T-cell (primary cell): ENCODE measurements at places on chromosomes 3 and 15. TPM values are rescaled to one million over a fixed set of nuclear protein-coding genes. Genes with fewer than 3 reads are reported as not detected.

The CCRL2 gene
- total RNA-seq: 2.0 TPM

The CD200 gene
- total RNA-seq: 2.9 TPM

The BUB1B gene
- 1.6 TPM for total RNA-seq

The SLC24A5 gene
- not detected for total RNA-seq

The COPG1 gene
- 139 TPM for total RNA-seq

The BCL2A1 gene
- total RNA-seq: 25.9 TPM

The LHFPL4 gene
- not detected for total RNA-seq

The ITIH1 gene
- not detected for total RNA-seq

The CORO2B gene
- total RNA-seq: not detected

The CIDEC gene
- not detected for total RNA-seq

The ANKDD1A gene
- 13.4 TPM for total RNA-seq

DNA sequence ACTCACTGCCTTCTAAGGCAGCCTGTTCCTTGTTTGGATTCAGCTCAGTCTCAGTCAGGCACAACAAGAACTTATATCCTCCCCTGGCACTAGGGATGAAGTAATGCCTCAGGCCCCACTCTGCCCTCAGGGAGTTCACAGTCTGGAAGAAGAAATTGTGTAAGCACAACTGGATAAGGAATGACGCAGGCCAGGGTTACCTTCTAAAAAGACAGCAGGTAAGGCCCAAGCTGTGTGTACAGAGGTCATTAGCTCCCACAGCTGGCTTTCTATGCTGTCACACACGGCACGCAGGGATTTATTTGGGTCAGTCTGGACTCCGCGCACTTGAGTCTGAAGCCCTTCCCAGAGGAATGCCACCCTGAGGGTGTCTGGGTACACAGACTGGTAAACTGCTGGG, 82.9 kb downstream of the IQSEC1 start:
- H3K36me3 ChIP-seq: peaks cover 10% of the 10 kb centered on the region
- peaks cover 6% of the 10 kb centered on the region for H3K4me1 ChIP-seq
- DNase-seq: no peak
- H3K27ac ChIP-seq: no peak overlapping the region
- no peak overlapping the region for H3K4me3 ChIP-seq

DNA sequence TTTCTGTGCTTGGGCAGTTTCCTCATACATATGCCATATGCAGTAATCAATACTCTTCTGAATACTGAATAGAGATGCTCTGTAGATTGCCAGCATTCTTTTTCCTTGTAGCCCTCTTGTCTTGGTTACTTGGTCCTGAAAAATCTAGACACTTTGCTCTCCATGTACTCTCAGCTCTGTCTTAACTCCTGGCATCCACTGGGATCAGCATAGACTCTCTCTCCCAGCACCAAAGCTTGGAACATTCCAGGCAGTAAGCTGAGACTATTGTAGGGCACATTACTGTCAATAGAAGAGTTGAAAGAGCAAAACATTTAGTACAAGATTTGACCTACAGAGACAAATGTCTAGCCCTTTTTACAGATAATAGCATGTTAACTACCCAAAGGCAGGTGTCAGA, 1100.3 kb downstream of the TBL1XR1 start:
- H3K27me3 ChIP-seq: no peaks in the 10 kb centered on the region
- H3K27ac ChIP-seq: no peak overlapping the region
- no peak overlapping the region for H3K4me3 ChIP-seq
- H3K36me3 ChIP-seq: no peaks in the 10 kb centered on the region

DNA sequence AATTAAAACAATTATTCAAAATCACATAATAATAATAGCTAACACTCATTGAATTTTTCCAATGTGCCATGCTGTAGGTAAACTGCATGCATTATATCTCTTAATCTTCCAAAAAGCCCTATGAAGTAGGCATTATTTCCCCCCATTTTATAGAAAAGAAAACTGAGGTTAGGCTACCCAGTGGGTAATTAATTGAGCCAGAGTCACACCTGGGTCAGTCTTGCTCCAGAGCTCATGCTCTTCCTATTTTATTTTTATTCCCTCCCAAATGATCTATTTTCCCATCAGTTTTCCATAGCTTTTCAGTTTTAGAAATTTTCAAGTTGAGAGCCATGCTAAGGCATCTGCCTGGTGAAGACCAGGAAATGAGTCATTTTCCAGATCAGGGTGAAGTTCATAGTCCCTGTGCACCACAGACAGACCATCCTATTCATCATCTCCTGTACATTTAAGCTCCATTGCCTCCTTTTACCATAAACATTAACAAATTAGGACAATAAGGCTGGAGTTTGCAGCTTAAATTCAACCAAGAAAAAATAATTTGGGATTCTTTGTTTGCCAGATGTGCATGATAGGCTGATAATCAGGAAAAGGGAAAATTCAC, 417.3 kb downstream of the OTOL1 start:
- H3K36me3 ChIP-seq: no peaks in the 10 kb centered on the region
- no peaks in the 10 kb centered on the region for H3K4me1 ChIP-seq
- DNase-seq: no peak
- H3K27me3 ChIP-seq: no peaks in the 10 kb centered on the region

- no peaks in the 10 kb centered on the region for H3K36me3 ChIP-seq
- DNase-seq: no peak
- H3K27me3 ChIP-seq: no peaks in the 10 kb centered on the region
- no peak overlapping the region for H3K4me3 ChIP-seq
- no peaks in the 10 kb centered on the region for H3K4me1 ChIP-seq
Observed at GRCh38 chr3:114365909-114366308, 72.1 kb downstream of the TIGIT start.

DNA sequence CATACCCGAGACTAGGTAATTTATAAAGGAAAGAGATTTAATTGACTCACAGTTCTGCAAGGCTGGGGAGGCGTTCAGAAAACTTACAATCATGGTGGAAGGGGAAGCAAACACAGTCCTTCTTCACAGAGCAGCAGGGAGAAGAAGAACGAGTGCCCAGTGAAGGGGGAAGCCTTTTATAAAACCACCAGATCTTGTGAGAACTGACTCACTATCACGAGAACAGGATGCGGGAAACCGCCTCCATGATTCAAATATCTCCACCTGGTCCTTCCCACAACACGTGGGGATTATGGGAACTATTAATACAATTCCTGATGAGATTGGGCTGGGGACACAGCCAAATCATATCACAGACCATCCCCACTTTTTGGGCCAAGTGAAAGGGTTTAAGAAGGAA, 58.8 kb upstream of the CTXND1 start:
- no peak overlapping the region for H3K27ac ChIP-seq
- no peaks in the 10 kb centered on the region for H3K4me1 ChIP-seq
- no peak overlapping the region for H3K4me3 ChIP-seq
- H3K36me3 ChIP-seq: no peaks in the 10 kb centered on the region

GRCh38 chr3:83941990-83942745, 1016.6 kb upstream of the CADM2 start:
- H3K4me3 ChIP-seq: no peak overlapping the region
- no peaks in the 10 kb centered on the region for H3K4me1 ChIP-seq
- H3K27ac ChIP-seq: no peak overlapping the region

GRCh38 chr3:108227131-108227530, 4.9 kb upstream of the IFT57 start:
- peaks cover 11% of the 10 kb centered on the region for H3K4me1 ChIP-seq
- no peaks in the 10 kb centered on the region for H3K27me3 ChIP-seq
- H3K36me3 ChIP-seq: no peaks in the 10 kb centered on the region

- DNase-seq: no peak
- no peak overlapping the region for H3K27ac ChIP-seq
- H3K36me3 ChIP-seq: peaks cover 19% of the 10 kb centered on the region
- H3K4me1 ChIP-seq: peaks cover 4% of the 10 kb centered on the region
- no peaks in the 10 kb centered on the region for H3K27me3 ChIP-seq
Observed at GRCh38 chr15:59099162-59099685, 5.7 kb upstream of the CCNB2 start.

DNA sequence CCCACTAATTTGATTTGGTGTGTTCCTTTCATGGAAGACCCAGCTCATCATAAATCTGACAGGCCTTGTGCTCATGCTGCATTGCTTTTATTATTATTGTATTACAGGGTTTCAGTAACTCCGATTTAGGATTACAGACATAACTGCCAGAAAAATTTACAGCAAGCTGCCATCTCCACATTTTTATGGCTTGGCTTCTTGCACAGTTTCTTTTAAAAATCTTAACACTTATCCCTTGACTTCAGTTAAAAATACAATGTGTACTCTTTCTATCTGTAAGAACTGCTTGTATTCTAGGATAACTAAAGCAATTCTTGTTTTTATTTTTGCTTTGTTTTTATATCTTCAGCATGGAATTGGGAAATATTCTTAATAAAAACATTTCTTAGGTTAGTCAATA, 612.2 kb downstream of the DIPK2A start:
- no peaks in the 10 kb centered on the region for H3K36me3 ChIP-seq
- no peak overlapping the region for H3K4me3 ChIP-seq
- H3K4me1 ChIP-seq: no peaks in the 10 kb centered on the region
- H3K27me3 ChIP-seq: no peaks in the 10 kb centered on the region
- no peak overlapping the region for H3K27ac ChIP-seq
- no peak for DNase-seq

DNA sequence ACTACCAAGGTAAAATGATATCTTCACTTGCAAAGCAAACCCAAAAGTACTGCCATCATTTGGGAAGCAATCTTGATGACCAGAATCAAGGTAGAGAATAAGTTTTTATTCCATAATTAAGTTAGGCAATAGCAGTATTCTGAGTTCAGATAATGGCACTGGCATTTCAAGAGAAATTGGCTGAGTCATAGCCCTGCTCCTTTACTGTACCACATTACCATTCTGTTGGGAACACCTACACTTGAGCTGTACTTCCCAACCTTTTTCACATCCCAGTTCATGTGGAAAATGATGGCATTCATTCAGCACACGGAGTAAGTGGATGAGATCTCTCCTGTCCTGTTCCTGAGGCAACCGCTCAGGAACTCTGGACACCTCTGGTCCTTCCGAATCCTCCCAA, 311.6 kb upstream of the TPRG1 start:
- DNase-seq: no peak
- H3K27me3 ChIP-seq: no peaks in the 10 kb centered on the region
- no peaks in the 10 kb centered on the region for H3K4me1 ChIP-seq
- no peak overlapping the region for H3K27ac ChIP-seq
- H3K36me3 ChIP-seq: no peaks in the 10 kb centered on the region
- H3K4me3 ChIP-seq: no peak overlapping the region

GRCh38 chr15:40928821-40929659, at the start of gene DLL4:
Gene DLL4 (plus strand): TSS chr15:40929340. CDS start chr15:40929669, 329 bp downstream.
- peak within 1 kb of the TSS; percentile 78 for H3K4me3 ChIP-seq
- H3K36me3 ChIP-seq: no peaks in the 10 kb centered on the region
- H3K4me1 ChIP-seq: peaks cover 23% of the 10 kb centered on the region

GRCh38 chr3:149476225-149476624, 1.7 kb downstream of the TM4SF4 start:
- no peaks in the 10 kb centered on the region for H3K27me3 ChIP-seq
- H3K36me3 ChIP-seq: no peaks in the 10 kb centered on the region
- H3K27ac ChIP-seq: no peak overlapping the region
- no peaks in the 10 kb centered on the region for H3K4me1 ChIP-seq

DNA sequence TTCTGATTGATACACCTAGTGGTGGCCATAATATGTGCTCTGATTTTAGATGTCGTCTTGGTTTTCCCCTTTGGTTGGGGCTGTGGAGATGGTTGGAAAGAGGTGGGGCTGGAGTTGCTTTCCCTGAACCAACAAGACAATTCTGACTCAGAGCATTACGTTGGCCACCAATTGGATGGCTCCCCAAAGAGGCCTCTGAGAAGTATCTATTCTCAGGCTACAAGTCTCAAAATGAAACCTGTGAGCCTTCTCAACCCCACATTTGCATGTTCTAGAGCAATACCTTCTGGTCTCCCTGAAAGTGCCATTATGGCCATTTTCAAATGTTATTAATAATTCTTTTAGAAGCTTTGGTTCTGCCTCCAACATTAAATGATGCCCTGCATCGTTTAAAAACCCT, 188.4 kb upstream of the WNT5A start:
- H3K4me1 ChIP-seq: no peaks in the 10 kb centered on the region
- no peaks in the 10 kb centered on the region for H3K36me3 ChIP-seq
- no peak overlapping the region for H3K27ac ChIP-seq
- H3K4me3 ChIP-seq: no peak overlapping the region
- no peaks in the 10 kb centered on the region for H3K27me3 ChIP-seq

GRCh38 chr3:152607179-152607578, 227.8 kb upstream of the P2RY1 start:
- DNase-seq: no peak
- no peak overlapping the region for H3K27ac ChIP-seq
- H3K4me1 ChIP-seq: no peaks in the 10 kb centered on the region
- H3K36me3 ChIP-seq: no peaks in the 10 kb centered on the region

- H3K36me3 ChIP-seq: no peaks in the 10 kb centered on the region
- H3K4me1 ChIP-seq: peaks cover 3% of the 10 kb centered on the region
- H3K27me3 ChIP-seq: no peaks in the 10 kb centered on the region
Observed at GRCh38 chr3:107969994-107970819, 120.6 kb downstream of the CD47 start.

DNA sequence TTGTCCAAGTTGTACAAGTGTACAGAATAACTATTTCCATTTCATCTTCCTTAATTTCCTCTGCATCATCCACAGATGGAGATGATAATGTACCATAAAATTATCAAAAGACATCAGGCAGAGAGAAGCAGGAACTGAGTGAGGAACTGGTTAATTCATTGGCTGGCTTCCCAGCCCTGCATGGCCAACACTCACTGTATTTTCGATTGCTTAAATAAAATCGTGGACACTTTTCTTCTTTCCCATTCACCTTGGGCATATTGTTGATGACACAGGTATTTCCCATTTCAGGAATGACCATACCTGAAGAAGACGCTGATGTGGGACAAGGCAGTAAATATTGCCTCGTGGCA, 144.2 kb upstream of the ABHD17C start:
- H3K36me3 ChIP-seq: no peaks in the 10 kb centered on the region
- peaks cover 10% of the 10 kb centered on the region for H3K27me3 ChIP-seq
- no peak overlapping the region for H3K4me3 ChIP-seq
- no peak overlapping the region for H3K27ac ChIP-seq
- H3K4me1 ChIP-seq: no peaks in the 10 kb centered on the region

- no peak for DNase-seq
- no peaks in the 10 kb centered on the region for H3K4me1 ChIP-seq
- H3K4me3 ChIP-seq: no peak overlapping the region
- H3K27me3 ChIP-seq: no peaks in the 10 kb centered on the region
Observed at GRCh38 chr3:69866988-69867720, 127.9 kb downstream of the MITF start.

- no peak for DNase-seq
- no peaks in the 10 kb centered on the region for H3K4me1 ChIP-seq
- H3K27me3 ChIP-seq: no peaks in the 10 kb centered on the region
- no peaks in the 10 kb centered on the region for H3K36me3 ChIP-seq
- H3K27ac ChIP-seq: no peak overlapping the region
- no peak overlapping the region for H3K4me3 ChIP-seq
Observed at GRCh38 chr3:69212411-69213160, 90.2 kb upstream of the LMOD3 start.

DNA sequence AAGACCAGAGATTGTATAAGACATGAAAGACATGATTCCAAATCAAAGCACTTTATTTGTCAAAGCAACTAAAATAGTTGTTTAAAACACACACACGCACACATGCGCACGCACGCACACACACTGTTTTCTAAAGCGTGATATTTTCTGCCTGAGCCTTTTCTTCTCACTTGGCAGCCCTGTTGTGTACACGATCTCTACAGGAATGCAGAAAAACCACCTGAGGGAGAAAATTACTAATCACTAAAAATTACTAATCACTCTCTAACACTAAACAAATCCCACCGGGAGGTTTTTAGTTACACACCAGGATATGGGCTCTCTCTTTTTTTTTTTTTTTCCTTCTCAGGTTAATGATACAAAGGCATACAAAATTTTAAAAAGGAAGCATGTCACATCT, 160.1 kb upstream of the ATP11B start:
- DNase-seq: no peak
- H3K36me3 ChIP-seq: no peaks in the 10 kb centered on the region
- H3K27ac ChIP-seq: no peak overlapping the region
